ENCODE measurements at places on chromosomes 2 and 18.

DNA sequence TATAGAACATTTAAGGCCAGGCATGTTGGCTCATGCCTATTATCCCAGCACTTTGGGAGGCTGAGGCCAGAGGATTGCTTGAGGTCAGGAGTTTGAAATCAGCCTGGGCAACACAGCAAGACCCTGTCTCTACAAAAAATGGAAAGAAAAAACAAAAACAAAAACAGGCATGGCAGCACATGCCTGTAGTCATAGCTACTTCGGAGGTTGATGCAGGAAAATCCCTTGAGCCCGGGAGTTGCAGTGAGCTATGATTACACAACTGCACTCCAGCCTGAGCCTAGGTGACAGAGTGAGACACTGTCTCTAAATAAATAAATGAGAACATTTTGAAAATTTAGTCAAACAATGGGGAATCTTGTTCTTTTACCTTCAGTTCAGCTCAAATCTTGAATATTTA is 12.1 kb upstream of the YES1 start:
- no peak for DNase-seq

- DNase-seq, result no peak
These were observed 375.8 kb upstream of the FANCL start for GRCh38 chr2:58616961-58617360.

- no peak for DNase-seq
These were observed 55.3 kb downstream of the XDH start for GRCh38 chr2:31359229-31359628.

DNA sequence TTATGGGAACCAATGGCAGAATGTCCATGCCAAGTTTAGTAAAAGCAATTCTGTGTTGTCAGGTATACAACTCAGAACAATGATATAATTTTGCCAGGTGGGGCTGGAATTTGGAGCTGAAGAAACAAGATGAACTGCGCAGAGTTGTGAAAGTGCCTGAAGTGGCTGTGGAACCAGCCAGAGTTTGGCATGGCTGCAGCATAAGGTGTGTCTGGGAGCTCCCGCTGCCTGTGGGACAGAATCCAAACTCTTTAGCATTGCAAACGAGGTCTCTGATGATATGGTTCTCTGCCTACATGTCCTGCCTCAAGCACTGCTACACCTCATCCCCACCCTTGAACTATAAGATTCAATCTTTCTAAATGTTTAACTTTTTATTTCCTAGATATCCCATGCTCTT is 909.7 kb downstream of the EPHA4 start:
- DNase-seq, result no peak

GRCh38 chr2:9779596-9780264 is 63.5 kb upstream of the TAF1B start:
- DNase-seq, result peak; percentile 52

GRCh38 chr2:43136876-43137275 is 89.5 kb downstream of the ZFP36L2 start:
- DNase-seq, result peak; percentile 47

GRCh38 chr2:104746858-104747257 is 107.1 kb upstream of the POU3F3 start:
- DNase-seq, result no peak

All from GM12865 (cell line).